Ascending aorta (tissue), 2 donors: ENCODE measurements at places on chromosomes 1 and 21. TPM values are rescaled to one million over a fixed set of nuclear protein-coding genes. Genes with fewer than 3 reads are reported as not detected.

The CLCA1 gene
- total RNA-seq, result not detected

The HES5 gene
- total RNA-seq, result not detected

The SETSIP gene
- not detected for total RNA-seq

The UBL4B gene
- not detected for total RNA-seq

The CRYZ gene
- 6.8 TPM for total RNA-seq

The C1orf74 gene
- 0.11 TPM for total RNA-seq

The FCRL1 gene
- not detected for total RNA-seq

The USH2A gene
- total RNA-seq, result not detected

The VPS13D gene
- total RNA-seq, result 28.3 TPM

The GNAI3 gene
- 2.8 TPM for total RNA-seq

The C4BPA gene
- total RNA-seq, result not detected

DNA sequence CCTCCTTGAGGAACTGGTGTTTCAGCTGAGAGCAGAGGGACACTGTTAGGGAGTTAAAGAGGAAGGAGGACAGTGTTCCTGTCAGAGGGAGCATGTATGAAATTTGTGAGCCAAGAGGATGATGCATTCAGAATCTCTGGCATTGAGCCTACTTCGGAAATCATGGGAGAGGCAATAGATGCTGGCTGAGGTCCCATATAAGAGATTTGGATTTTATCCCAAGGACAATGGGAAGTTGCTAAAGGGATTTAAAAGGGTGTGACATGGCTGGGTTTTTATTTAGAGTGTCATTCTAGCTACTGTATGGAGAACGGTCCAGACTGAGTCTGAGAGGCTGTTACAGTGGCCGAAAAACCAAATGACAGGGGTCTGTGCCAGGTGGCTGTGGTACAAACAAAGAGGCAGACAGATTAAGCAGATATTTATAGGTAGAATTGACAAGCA is 403.2 kb upstream of the B3GALT2 start:
- no peaks in the 10 kb centered on the region for H3K4me1 ChIP-seq
- no peaks in the 10 kb centered on the region for H3K27me3 ChIP-seq
- H3K27ac ChIP-seq, result no peak overlapping the region
- no peaks in the 10 kb centered on the region for H3K36me3 ChIP-seq
- H3K4me3 ChIP-seq, result no peak overlapping the region

- H3K27me3 ChIP-seq, result no peaks in the 10 kb centered on the region
- DNase-seq, result no peak
- peaks cover 13% of the 10 kb centered on the region for H3K4me1 ChIP-seq
- no peaks in the 10 kb centered on the region for H3K36me3 ChIP-seq
- H3K4me3 ChIP-seq, result no peak overlapping the region
These were observed 948 bp downstream of the FBXO2 start for GRCh38 chr1:11653101-11653860.

DNA sequence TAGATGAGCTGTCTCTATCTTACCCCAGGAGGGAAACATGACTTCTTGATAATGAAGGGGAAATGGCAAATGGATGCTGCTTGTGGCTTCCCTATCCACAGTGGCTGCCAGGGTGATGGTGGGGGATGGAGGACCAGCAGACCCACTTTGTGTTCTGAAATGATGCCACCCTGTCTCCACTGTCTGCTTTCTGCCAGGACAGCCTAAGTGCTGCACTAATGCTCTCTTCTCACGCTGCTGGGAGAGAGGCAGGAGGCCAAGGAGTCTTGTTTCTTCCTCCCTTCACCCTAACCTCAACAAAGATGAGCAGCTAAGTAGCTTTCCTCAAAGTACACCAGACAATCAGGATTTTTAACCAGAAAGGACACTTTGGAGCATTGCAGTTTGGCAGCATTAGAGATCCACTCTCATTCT is 36.6 kb downstream of the XCL1 start:
- H3K27me3 ChIP-seq, result no peaks in the 10 kb centered on the region
- H3K27ac ChIP-seq, result peak overlapping the region; percentile 72
- H3K4me1 ChIP-seq, result peaks cover 29% of the 10 kb centered on the region

DNA sequence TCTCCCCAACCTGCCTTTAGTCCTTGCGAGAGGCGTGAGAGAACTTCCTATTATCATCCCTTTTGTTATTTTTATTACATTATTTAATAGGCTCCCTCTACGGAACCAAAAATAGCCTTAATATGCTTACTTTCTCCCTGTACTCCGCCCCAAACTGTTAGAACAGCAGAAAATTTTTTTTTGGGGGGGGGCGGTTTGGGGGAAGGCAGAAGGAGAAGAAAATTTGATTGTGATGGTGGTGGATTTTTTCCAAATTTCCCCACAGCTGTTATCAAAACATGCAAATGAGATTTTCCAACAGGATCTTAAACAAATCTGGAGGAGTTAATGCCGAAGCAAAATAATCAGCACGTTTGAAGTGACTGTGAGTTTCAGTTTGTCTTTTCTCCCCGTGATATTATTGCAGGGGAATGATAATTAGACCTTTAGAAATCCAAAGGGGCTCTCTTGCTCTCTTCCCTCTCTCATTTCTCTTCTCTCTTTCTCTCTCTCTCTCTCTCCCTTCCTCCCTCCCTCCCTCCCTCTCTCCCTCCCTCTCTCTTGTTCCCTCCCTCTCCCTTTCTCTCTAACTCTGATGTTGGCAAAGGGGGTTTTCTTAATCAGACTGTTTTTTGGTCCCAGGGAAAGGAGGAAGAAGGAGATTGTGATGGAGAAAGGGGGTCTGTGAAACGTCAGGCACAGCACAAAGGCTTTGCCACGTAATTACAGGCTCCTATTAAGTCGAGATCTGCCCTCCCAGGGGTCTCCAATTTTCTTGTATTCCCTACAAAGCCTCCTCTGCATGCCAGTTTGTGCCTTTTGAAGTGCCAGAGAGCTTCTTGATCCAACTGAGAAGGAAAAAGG is 1.1 kb upstream of the PRRX1 start:
- H3K4me3 ChIP-seq, result peak overlapping the region; percentile 75
- peaks cover 10% of the 10 kb centered on the region for H3K36me3 ChIP-seq
- DNase-seq, result no peak
- peaks cover 3% of the 10 kb centered on the region for H3K4me1 ChIP-seq
- peak overlapping the region; percentile 95 for H3K27ac ChIP-seq

DNA sequence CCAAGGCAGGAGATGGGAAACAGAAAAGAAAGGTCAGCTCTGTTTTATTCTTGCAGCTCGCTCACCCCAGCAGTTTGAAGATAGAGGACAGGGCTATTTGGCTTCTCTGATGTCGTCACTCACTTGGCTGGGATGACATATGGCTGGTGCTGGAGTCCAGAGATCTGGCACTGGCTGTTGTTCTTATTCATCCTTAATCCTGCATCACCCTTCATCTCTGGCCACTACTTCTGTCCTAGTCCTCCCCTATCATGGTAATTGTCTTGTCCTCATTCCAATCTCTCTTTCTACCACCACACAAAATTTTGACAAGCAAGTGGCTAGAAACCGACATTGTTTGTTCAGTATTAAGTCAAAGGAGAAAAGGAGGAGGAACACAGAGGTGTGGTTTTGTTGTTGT is 103.8 kb upstream of the PDE4B start:
- peaks cover 18% of the 10 kb centered on the region for H3K4me1 ChIP-seq
- H3K4me3 ChIP-seq, result no peak overlapping the region
- H3K27ac ChIP-seq, result no peak overlapping the region
- no peak for DNase-seq
- no peaks in the 10 kb centered on the region for H3K27me3 ChIP-seq
- H3K36me3 ChIP-seq, result no peaks in the 10 kb centered on the region

GRCh38 chr1:30159015-30159414 is 564.4 kb downstream of the MATN1 start:
- no peaks in the 10 kb centered on the region for H3K27me3 ChIP-seq
- no peak for DNase-seq
- no peak overlapping the region for H3K27ac ChIP-seq
- no peak overlapping the region for H3K4me3 ChIP-seq
- no peaks in the 10 kb centered on the region for H3K36me3 ChIP-seq

GRCh38 chr1:60156371-60156770 is 82.8 kb upstream of the C1orf87 start:
- no peaks in the 10 kb centered on the region for H3K27me3 ChIP-seq
- no peak for DNase-seq
- H3K36me3 ChIP-seq, result no peaks in the 10 kb centered on the region
- H3K27ac ChIP-seq, result no peak overlapping the region
- H3K4me1 ChIP-seq, result no peaks in the 10 kb centered on the region
- no peak overlapping the region for H3K4me3 ChIP-seq

DNA sequence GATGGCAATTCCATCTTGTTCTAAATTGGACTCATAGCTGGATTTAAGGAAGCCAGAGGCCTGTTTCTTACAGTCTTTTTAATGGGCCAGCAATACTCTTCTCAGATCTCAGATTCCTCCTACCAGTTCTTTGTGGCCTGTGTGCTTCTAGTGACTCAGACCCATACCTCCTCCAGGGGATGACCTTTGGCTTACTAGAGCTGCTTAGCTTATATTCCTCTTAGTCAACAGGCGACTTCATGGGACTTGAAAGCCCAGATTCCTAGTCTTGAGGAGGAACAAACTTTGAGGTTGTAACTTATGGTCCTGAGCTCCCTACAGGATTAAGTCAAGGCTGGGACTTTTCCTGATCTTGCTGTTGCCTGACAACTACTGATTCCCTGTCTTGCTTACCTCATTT is 12.4 kb upstream of the PAPPA2 start:
- H3K4me1 ChIP-seq, result no peaks in the 10 kb centered on the region
- no peak overlapping the region for H3K27ac ChIP-seq
- no peak for DNase-seq
- no peak overlapping the region for H3K4me3 ChIP-seq
- no peaks in the 10 kb centered on the region for H3K27me3 ChIP-seq
- H3K36me3 ChIP-seq, result no peaks in the 10 kb centered on the region

GRCh38 chr1:51433269-51433971 is 85.6 kb downstream of the EPS15 start:
- no peaks in the 10 kb centered on the region for H3K4me1 ChIP-seq
- H3K27me3 ChIP-seq, result no peaks in the 10 kb centered on the region
- H3K36me3 ChIP-seq, result peaks cover 15% of the 10 kb centered on the region
- H3K27ac ChIP-seq, result no peak overlapping the region

DNA sequence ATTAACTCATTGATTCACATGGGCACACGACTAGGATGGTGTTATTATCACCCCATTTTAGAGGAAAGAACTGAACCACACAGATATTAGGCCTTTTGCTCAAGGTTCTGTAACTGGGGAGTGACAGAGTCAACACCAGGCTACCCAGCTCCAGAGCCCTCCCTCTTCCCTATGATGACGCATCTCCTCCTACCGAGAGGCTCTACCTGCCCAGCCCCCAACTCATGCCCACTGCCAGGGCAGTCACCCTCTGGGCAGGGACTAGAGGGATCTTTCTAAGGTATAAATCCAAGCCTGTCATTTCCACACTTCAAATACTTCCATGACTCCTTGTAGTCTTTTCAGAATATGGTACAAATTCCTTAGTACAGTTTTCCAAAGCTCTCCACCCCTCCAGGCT is 171.3 kb downstream of the GRIK3 start:
- H3K36me3 ChIP-seq, result no peaks in the 10 kb centered on the region
- no peak for DNase-seq
- no peak overlapping the region for H3K4me3 ChIP-seq
- no peak overlapping the region for H3K27ac ChIP-seq
- H3K27me3 ChIP-seq, result no peaks in the 10 kb centered on the region

DNA sequence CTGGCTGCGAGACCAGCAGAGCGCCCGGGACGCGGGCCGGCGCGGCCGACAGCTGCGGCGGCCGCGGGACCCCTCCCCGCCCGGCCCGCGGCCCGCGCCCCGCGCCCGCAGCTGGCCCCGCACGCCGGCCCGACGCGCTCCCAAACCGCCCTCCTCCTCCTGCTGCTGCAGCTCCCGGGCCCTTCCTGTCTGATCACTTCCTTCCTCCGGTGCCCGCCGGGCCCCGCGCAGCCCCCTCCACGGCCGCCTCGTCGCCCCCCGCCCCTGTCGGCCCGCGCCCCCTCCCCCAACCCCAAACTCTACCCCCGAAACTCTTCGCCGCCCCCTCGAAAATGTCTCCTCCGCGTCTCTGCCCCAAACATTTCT is 594 bp downstream of the LUZP1 start:
- peak overlapping the region; percentile 92 for H3K27ac ChIP-seq
- no peaks in the 10 kb centered on the region for H3K36me3 ChIP-seq
- H3K4me1 ChIP-seq, result peaks cover 28% of the 10 kb centered on the region
- no peaks in the 10 kb centered on the region for H3K27me3 ChIP-seq
- no peak for DNase-seq
- H3K4me3 ChIP-seq, result peak overlapping the region; percentile 98

- no peaks in the 10 kb centered on the region for H3K4me1 ChIP-seq
- H3K27me3 ChIP-seq, result no peaks in the 10 kb centered on the region
- no peaks in the 10 kb centered on the region for H3K36me3 ChIP-seq
- H3K4me3 ChIP-seq, result no peak overlapping the region
- no peak overlapping the region for H3K27ac ChIP-seq
These were observed 66.1 kb upstream of the RPL11 start for GRCh38 chr1:23625459-23625858.

DNA sequence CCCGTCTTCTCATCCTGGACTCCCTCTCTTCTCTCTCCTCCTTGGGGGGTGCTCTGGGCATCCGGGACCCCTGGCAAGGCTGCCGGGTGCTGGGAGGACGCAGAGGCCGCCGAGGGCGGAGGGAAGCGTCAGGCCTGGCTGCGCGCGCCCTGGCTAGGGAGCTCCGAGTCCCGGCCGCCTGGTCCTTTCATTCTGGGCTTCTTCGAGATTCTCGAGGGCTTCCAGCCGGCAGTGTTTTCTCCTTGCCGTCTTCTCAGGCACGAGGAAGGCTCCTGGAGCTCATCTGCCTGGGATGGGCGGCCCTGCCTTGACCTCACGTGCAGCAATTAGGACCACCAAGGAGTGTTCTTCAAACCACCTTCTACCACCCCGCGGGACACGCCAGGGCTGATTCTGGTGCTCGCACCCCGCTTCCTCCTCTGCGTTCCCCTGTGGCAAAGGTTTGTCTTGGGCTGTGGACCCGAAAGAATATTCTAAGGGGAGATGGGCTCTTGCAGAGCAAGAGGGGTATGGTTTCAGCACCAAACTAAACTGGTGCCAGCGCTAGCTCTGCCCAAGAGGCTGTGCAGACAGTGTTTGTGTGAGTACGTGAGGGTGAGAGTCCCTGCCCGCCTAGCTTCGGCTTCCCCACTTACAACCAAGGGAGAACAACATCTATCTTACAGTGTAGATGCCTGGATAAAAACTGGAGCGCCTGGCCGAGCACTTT is 36.5 kb downstream of the PIK3CD start:
- DNase-seq, result no peak
- H3K27ac ChIP-seq, result peak overlapping the region; percentile 62
- H3K4me3 ChIP-seq, result peak overlapping the region; percentile 54
- peaks cover 15% of the 10 kb centered on the region for H3K4me1 ChIP-seq

- H3K36me3 ChIP-seq, result no peaks in the 10 kb centered on the region
- H3K4me3 ChIP-seq, result peak overlapping the region; percentile 90
- peaks cover 16% of the 10 kb centered on the region for H3K4me1 ChIP-seq
- DNase-seq, result no peak
- no peaks in the 10 kb centered on the region for H3K27me3 ChIP-seq
These were observed 755 bp downstream of the SCMH1 start for GRCh38 chr1:41241354-41241748.

- no peaks in the 10 kb centered on the region for H3K27me3 ChIP-seq
- H3K36me3 ChIP-seq, result no peaks in the 10 kb centered on the region
- no peaks in the 10 kb centered on the region for H3K4me1 ChIP-seq
- DNase-seq, result no peak
- H3K27ac ChIP-seq, result no peak overlapping the region
- H3K4me3 ChIP-seq, result no peak overlapping the region
These were observed 129.0 kb downstream of the DMRTB1 start for GRCh38 chr1:53588053-53588779.

GRCh38 chr1:159066108-159066507 is 10.5 kb downstream of the AIM2 start:
- no peaks in the 10 kb centered on the region for H3K27me3 ChIP-seq
- H3K36me3 ChIP-seq, result no peaks in the 10 kb centered on the region
- no peak overlapping the region for H3K27ac ChIP-seq
- no peak for DNase-seq
- H3K4me3 ChIP-seq, result no peak overlapping the region

GRCh38 chr1:62346886-62347285 is 27.7 kb upstream of the KANK4 start:
- H3K27ac ChIP-seq, result no peak overlapping the region
- H3K4me3 ChIP-seq, result no peak overlapping the region
- no peak for DNase-seq
- no peaks in the 10 kb centered on the region for H3K36me3 ChIP-seq
- no peaks in the 10 kb centered on the region for H3K27me3 ChIP-seq
- no peaks in the 10 kb centered on the region for H3K4me1 ChIP-seq
